NCI-H1092 (cell line): ENCODE measurements at places on chromosomes 5 and 9.
A peak's percentile ranks its signal among the peaks of the same experiment; 100 is the strongest.

DNA sequence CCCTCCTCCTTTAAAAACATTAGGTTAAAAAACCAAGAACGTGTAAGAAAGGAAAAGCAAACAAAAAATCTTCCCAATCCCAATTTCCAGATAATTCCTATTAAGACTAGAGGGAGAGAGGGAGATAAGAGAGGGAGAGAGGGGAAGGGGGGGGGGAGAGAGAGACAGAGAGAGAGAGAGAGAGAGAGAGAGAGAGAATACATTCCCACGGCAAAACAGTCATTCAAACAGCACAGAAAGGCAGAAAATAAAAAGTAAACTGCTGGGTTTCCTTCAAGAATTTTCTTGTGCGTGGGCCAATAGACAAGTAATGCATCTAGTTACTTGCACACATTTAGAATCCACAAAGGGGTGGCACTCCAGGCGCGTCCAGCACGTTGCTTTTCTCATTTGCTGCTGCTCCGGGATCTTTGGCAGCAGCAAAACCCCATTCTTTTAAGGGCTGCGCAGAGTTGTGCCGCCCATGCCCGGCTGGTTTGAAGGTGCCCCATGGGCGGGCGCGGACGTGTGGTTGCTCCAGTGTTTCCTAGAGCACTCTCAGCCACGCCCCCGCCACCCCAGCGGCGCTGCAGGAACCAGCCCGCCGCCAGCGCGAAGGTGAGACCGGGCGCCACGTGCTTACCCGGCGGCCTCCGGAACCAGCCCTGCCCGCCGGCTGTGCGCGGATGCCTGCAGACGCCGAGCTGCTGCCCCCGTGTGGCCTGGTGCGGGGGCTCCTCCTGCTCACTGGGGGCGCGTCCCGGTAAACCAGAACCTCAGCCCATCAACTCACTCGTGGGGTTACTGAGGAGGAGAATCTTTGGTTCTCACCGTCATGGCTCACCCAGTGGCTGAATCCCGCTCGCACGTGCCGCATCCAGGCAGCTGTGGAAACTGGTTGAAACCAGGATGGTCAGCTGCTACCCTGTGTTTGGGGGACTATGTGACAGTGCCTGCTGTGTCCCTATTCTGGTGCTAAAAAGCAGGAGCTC lies 44.6 kb downstream of the STC2 start:
- peak; percentile 15 for DNase-seq

DNA sequence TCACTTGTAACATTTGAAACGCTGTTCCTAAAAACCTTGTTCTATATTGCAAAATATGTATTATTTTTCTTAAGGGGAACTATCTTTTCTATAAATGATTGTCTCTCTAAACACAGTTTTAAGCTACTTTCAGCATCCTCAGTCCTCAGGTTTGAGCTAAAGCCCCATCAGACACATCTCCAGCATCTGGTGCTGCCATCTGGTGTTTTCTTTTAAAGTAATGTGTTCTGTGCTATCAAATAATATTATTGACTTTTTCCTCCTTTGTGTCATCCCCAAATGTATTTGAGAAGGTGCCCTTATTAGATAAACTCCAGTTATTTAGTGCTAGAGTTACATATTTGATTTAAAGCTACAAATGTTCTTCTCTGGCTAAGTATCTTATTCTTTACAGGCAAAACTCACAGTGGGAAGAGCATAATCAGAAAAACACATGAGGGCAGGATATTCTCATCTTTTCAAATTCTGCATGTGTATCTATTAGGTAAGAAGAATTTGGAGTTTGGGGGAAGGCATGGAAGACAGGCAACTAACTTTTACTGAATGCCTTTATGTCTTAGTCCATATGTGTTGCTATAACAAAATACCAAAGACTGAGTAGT lies 27.5 kb downstream of the ZNF474 start:
- peak; percentile 4 for DNase-seq

DNA sequence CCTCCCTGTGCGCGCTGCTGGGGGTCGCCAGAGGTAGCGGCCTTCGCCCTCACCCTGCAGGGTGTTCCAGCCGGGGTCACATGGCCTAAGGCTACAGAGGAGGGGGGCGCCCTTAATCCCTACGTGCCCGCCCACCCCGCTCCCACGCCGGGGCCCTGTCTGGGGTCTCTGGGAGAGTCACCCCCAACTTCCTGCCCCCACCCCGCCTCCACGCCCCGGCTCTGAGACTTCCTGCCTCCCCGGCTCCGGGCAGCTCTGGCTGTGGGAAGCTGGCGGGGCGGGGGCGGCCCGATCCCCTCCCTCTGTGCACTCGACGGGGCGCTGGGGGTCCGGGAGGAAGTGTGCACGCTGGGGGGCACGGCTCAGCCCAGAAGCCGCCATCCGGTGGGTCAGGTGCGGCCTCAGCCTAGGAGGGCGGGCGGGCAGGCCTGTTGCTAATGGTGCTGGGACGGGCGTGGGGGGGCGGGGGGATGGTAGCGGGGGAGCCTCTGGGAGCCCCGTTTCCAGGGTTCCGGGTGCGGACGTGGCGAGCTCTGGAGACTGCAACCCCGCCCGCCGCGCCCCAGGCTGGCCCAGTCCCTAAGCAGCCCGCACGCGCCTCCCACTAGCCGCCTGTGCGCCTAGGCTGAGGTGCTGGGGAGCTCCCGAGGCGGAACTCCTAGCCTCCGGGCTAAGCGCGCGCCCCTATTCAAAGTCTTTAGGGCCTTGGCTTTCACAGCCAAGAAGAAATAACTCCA lies 61.6 kb downstream of the CXXC5 start:
- no peak for DNase-seq

DNA sequence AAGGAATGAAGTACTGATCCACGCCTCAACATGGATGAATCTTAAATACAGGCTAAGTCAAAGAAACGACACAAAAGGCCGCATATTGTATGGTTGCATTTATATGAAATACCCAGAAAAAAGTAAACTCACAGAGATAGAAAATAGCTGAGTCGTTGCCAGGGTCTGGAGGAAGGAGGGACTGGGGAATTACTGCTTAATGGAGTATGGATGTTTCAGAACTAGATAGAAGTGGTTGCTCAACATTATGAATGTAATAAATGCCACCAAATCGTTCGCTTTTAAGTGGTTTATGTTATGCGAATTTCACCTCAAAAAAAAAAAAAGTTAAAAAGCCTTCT lies 784 bp upstream of the MSANTD3 start:
- no peak for DNase-seq

- DNase-seq: peak; percentile 6
Measured at GRCh38 chr5:102090770-102091169, 205.3 kb downstream of the SLCO4C1 start.
